ENCODE measurements at places on chromosomes 12 and 14.
A peak's percentile ranks its signal among the peaks of the same experiment; 100 is the strongest.

- H3K27ac ChIP-seq: no peak overlapping the region
- no peaks in the 10 kb centered on the region for H3K4me1 ChIP-seq
- H3K27me3 ChIP-seq: no peaks in the 10 kb centered on the region
- no peaks in the 10 kb centered on the region for H3K36me3 ChIP-seq
- no peak overlapping the region for H3K4me3 ChIP-seq
- no peak for DNase-seq
These were observed 173.7 kb downstream of the SYT10 start for GRCh38 chr12:33265900-33266299.

DNA sequence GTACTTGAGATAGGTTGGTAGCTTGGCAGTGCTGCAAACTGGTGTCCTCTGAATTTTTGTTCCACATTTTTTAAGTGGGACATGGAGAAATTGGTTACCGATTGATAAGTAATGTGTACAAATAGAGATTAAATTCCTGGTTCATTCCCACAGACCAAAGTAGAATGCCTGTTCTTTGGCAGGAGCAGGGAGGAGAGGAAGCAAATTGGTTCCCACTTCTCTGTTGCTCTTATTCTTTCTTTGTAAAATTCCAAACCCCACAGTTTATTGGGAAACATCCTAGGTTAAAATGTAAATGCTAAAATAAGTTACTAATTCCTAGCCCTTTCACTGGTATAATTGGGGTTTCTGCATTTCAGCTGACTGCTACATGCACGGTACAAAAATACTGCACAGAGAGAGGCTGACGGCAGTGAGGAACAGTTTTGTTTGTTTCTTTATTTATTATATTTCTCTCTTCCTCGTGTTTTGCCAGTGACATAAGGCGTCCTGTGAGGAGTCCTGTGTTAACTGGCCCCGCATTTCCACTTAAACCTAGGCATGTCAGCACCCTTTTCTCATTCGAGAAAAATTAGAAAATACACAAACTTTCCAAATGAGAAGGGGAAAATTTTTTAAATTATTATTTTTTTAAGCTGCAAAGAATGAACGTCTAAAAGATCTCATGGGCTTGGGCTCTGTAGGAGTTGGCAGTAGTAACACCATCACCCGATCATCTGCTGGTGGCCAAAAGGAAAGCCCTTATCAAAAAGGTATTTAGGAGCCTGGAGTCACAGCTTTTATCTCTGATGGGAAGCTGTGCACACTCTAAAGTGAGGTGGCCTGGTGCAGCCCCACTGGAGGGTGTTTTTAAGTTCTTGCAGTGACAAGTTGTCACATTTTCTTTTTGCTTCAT lies 25.4 kb upstream of the BCL7A start:
- H3K36me3 ChIP-seq: no peaks in the 10 kb centered on the region
- H3K4me1 ChIP-seq: no peaks in the 10 kb centered on the region
- no peak overlapping the region for H3K27ac ChIP-seq

GRCh38 chr12:34396006-34396860 lies 373.9 kb downstream of the ALG10 start:
- no peak overlapping the region for H3K27ac ChIP-seq
- no peaks in the 10 kb centered on the region for H3K36me3 ChIP-seq
- peak; percentile 1 for DNase-seq
- peaks cover 3% of the 10 kb centered on the region for H3K27me3 ChIP-seq
- no peaks in the 10 kb centered on the region for H3K4me1 ChIP-seq

- no peaks in the 10 kb centered on the region for H3K27me3 ChIP-seq
- no peak overlapping the region for H3K4me3 ChIP-seq
- no peak overlapping the region for H3K27ac ChIP-seq
- no peaks in the 10 kb centered on the region for H3K36me3 ChIP-seq
- no peak for DNase-seq
- H3K4me1 ChIP-seq: peaks cover 6% of the 10 kb centered on the region
These were observed 709.0 kb upstream of the FOXG1 start for GRCh38 chr14:28057359-28058296.

GRCh38 chr12:129873833-129874208 lies 30.0 kb downstream of the TMEM132D start:
- peaks cover 5% of the 10 kb centered on the region for H3K36me3 ChIP-seq
- H3K27me3 ChIP-seq: peaks cover 3% of the 10 kb centered on the region
- no peak for DNase-seq
- H3K4me3 ChIP-seq: no peak overlapping the region
- H3K4me1 ChIP-seq: no peaks in the 10 kb centered on the region

- H3K36me3 ChIP-seq: peaks cover 3% of the 10 kb centered on the region
- DNase-seq: no peak
- H3K27ac ChIP-seq: no peak overlapping the region
- H3K4me1 ChIP-seq: no peaks in the 10 kb centered on the region
- H3K4me3 ChIP-seq: no peak overlapping the region
These were observed 430.2 kb upstream of the SEL1L start for GRCh38 chr14:81963846-81964245.

GRCh38 chr12:93812626-93813025 lies 135.5 kb downstream of the CRADD start:
- H3K27me3 ChIP-seq: no peaks in the 10 kb centered on the region
- H3K4me1 ChIP-seq: peaks cover 4% of the 10 kb centered on the region
- no peak overlapping the region for H3K27ac ChIP-seq
- no peak for DNase-seq
- H3K36me3 ChIP-seq: no peaks in the 10 kb centered on the region
- H3K4me3 ChIP-seq: no peak overlapping the region

DNA sequence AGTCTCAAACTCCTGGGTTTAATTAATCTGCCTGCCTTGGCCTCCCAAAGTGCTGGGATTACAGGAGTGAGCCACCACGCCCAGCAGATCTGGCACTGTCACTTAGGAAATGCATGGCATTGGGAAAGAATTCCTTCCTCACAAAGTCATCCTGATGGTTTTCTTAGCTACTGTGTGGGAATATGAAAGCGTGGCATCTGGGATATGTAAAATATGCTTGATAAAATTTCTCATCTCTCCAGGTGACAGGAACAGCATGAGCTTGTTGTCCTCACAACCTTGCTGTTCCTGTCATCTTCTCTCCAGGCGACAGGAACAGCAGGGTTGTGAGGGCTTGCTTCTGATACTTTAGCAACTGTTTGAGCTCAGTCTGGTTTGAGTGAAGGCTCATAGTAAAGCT lies 16.1 kb upstream of the AICDA start:
- H3K4me1 ChIP-seq: no peaks in the 10 kb centered on the region
- no peaks in the 10 kb centered on the region for H3K36me3 ChIP-seq
- H3K27me3 ChIP-seq: peaks cover 2% of the 10 kb centered on the region
- DNase-seq: no peak

DNA sequence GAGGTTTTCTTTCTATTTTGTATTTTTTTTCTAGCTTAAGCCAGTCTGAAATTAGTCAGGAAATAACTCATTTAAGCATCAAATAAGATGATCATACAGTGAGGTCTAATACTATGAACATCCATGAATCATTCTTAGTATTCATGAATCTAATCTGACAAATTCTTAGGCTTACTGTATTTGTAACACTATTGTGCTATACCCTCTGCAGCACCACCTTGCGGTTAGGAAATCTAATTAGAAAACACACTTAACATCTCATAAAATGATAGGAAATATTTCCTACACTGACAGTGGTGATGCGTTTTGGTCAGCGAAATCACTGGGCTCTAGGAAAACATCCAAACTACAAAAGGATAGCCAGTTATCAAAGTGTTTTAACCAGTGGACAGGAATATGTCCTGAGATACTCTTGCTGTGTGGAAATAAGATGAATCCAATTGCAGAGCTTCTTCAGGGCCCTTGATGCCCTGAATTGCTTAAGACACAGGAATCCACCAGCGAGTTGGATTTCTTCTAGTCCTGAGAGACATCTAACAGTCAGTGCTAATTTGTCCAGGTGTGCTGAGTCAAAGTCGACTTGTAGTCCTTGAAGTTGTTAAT lies 109.3 kb upstream of the MYF6 start:
- no peak overlapping the region for H3K27ac ChIP-seq
- H3K27me3 ChIP-seq: no peaks in the 10 kb centered on the region
- H3K4me3 ChIP-seq: no peak overlapping the region
- H3K4me1 ChIP-seq: no peaks in the 10 kb centered on the region
- peak; percentile 20 for DNase-seq
- no peaks in the 10 kb centered on the region for H3K36me3 ChIP-seq

DNA sequence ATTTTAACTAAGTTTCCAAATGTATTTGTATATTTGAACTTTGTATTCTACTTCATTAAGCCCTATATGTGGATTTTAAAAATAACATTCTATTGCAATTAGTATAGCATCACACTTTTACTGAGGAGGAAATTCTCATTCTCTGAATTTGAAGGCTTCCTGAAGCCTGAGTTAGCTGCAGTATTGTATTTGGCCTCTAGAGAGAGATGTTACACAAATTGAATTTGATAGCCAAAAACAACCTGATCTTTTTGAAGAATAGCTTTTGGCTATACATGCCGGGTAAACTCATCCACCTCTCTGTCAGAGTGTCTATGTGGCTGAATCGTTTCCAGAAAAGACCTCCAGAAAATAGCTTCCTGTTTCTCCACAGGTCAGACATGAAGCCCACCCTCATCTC lies 316.5 kb upstream of the OR4E1 start:
- H3K36me3 ChIP-seq: no peaks in the 10 kb centered on the region
- H3K27me3 ChIP-seq: no peaks in the 10 kb centered on the region
- H3K4me1 ChIP-seq: no peaks in the 10 kb centered on the region

GRCh38 chr12:15074351-15074750 lies 101.5 kb downstream of the PDE6H start:
- H3K27ac ChIP-seq: no peak overlapping the region
- H3K4me1 ChIP-seq: no peaks in the 10 kb centered on the region
- H3K27me3 ChIP-seq: no peaks in the 10 kb centered on the region
- no peak overlapping the region for H3K4me3 ChIP-seq
- DNase-seq: no peak

GRCh38 chr14:92323916-92324818 lies 1.2 kb downstream of the SLC24A4 start:
- H3K4me1 ChIP-seq: no peaks in the 10 kb centered on the region
- peaks cover 3% of the 10 kb centered on the region for H3K36me3 ChIP-seq
- peak overlapping the region; percentile 25 for H3K4me3 ChIP-seq
- peaks cover 9% of the 10 kb centered on the region for H3K27me3 ChIP-seq

DNA sequence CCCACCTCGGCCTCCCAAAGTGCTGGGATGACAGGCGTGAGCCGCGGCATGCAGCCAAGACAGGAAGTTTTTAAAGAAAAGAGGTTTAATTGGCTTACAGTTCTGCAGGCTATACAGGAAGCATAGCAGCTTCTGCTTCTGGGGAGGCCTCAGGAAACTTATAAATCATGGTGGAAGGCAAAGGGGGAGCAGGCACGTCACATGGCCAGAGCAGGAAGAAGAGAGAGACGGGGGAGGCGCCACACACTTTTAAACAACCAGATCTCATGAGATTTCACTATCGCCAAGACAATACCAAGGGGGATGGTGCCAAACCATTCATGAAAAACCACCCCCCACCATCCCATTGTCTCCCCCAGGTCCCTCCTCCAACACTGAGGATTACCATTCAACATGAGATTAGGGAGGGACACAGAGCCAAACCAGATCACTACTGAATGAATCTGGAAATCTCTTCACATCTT lies 14.1 kb downstream of the CCDC63 start:
- no peak overlapping the region for H3K4me3 ChIP-seq
- H3K4me1 ChIP-seq: peaks cover 10% of the 10 kb centered on the region
- no peak for DNase-seq
- peaks cover 2% of the 10 kb centered on the region for H3K27me3 ChIP-seq
- no peaks in the 10 kb centered on the region for H3K36me3 ChIP-seq
- peak overlapping the region; percentile 75 for H3K27ac ChIP-seq

DNA sequence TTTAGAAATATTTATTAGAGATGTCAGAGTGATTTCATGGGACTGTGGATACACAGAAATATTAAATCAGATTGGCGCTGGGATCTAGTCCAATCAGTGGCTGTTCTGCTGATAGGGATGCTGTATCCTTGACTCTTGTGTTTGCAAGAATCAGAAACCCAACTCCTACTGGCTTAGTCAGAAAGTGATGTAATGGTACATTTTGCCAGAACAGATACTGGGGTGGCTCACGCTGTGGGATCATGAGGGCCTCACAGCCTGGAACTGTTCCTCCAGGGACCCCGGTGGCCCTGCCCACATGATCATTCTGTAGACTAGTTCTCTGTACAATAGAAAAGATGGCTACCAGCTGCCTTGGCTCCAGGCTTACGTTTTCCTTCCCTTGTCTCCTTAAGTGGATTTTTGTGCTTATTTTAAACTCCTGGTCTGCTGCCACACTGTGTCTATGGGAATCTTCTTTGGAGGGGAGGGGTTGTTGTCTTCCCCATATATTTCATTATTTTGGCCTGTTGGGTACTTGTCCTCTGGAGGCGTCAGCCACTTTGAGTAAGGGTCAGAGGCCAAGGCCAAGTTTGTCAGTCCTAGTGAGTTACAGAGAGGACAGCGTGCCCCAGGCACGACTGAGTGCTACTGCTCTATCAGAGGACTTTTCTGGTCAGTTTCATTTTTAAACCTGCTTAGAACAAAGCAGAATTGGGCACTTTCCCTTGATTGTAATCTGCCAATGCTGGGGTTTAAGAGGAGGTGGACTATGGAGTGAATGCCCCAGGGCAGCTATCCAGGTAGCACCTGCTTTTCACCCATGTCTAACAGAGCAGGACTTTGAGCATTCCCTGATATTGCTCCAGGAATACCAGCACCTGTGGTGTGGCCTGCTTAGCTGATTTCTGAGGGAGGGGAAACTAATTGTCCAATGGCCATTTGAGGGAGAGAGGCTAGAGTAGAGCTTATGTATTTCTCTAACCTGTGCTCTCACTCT lies 164.3 kb downstream of the SLC5A8 start:
- no peak overlapping the region for H3K4me3 ChIP-seq
- H3K27ac ChIP-seq: no peak overlapping the region
- DNase-seq: no peak
- no peaks in the 10 kb centered on the region for H3K4me1 ChIP-seq
- H3K27me3 ChIP-seq: peaks cover 3% of the 10 kb centered on the region

DNA sequence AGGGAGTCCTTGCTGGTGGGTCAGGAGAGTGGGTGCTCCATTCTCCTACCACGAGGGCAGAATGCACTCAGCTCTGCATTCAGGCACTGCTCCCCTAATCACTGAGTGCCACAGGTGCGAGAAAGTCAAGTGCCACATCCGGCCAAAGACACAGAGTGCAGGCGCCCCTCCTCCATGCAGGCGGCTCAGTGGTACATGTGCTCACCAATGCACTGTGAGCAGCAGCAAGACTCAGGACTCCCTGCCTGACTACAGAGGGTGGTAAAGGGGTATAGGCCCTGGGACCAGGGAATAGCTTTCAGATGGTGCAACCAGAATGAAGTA lies 32.9 kb downstream of the ZFYVE21 start:
- no peaks in the 10 kb centered on the region for H3K27me3 ChIP-seq
- H3K4me3 ChIP-seq: no peak overlapping the region
- H3K27ac ChIP-seq: no peak overlapping the region
- no peak for DNase-seq
- H3K4me1 ChIP-seq: peaks cover 6% of the 10 kb centered on the region

- H3K36me3 ChIP-seq: peaks cover 30% of the 10 kb centered on the region
- DNase-seq: peak; percentile 39
- H3K4me1 ChIP-seq: peaks cover 10% of the 10 kb centered on the region
- H3K27ac ChIP-seq: peak overlapping the region; percentile 30
- no peak overlapping the region for H3K4me3 ChIP-seq
These were observed 2.8 kb downstream of the SRSF9 start for GRCh38 chr12:120466560-120467315.

- H3K36me3 ChIP-seq: no peaks in the 10 kb centered on the region
- DNase-seq: no peak
- no peaks in the 10 kb centered on the region for H3K27me3 ChIP-seq
- peaks cover 3% of the 10 kb centered on the region for H3K4me1 ChIP-seq
These were observed 66.5 kb downstream of the GARIN6 start for GRCh38 chr12:99713946-99714520.

Data from endothelial cell (in vitro differentiated cells).